ENCODE measurements at places on chromosomes 7 and 10.

DNA sequence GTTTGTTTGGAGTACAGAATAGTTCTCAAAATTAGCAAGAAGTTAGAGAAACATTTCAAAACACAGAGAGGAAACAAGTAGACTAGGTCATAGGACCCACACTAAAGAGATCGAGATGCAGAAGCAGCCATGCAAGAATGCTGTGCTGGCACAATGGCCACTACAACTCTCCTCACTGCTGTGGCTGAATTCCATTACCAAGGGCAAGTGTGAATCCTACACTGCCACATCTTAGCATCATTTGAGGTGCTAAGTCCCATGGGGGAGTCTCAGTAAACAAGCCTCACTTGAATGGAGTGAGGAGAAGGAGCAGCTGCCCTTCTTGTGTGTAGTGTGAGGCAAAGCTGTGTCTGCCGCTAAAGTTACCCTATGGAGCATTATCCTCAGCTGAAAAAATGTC, 56.7 kb downstream of the PCLO start:
- no peak for DNase-seq

GRCh38 chr7:14275356-14275755, 285.9 kb upstream of the ETV1 start:
- no peak for DNase-seq

DNA sequence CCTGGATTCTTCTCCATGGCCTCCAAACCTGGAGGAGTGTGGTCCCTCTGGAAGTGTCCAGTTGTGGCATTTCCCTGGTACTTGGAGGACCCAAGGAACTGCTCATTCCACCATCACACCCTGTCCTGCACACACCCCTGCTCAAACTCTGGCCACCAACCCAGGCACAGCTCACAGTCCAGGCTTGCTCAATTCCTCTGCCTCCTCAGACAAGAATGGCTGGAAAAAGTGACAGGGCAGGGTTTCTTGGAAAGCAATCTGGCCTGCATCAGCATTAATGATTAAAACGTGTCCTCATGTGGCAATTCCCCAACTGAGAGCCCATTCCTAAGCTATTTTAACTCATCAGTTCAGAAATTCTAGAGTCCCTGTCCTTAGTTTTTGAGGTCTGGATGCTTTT, 17.2 kb upstream of the TPST1 start:
- DNase-seq: peak; percentile 79

DNA sequence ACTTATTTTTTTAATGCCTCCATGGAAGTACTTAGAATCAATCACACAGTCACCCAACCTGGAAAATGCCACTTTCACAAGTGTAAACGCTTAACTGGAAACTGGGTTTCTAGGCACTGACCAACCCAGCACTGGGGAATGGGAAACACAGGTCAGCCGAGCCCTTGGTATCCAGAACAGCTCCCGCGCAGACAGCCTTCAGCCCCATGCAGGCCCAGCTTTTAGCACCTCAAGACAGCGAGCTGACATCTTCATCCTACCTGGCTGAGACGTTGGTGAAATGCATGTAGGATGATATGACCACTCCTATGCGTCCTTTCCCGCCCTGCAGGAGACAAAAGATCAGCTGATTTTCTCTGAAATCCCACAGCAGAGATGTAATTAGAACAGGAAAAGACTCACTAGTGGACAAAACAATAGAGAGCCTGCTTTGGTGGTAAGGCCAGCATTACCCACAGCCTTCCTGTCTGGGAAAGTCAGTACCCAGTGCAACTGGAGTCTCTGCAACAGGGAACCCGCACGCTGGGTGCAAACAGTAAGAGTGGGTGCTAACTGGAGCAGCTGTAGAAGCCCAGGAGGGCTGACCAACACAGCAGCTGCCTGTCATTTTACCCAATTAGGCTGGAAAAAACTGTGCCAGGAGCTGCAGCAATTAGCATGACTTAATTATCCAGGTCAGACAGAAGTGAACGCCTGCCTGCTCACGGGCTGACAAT, 153.7 kb downstream of the TNS3 start:
- no peak for DNase-seq

DNA sequence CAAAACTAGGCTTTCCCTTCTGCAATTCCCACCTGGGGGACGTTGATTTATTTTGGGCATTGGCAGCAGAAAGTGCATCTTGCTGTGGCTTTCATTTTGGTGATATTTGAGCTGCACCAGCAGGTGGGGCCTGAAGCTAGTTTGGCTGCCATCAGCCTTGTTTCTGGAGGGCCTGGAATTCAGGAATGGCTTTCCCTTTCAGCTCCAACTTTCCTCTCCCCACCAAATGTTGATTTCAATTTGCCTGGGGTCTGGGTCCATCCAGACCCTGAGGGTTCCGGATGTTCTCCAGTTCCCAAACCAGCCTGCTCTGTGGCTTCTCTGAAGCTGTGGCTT, 640.4 kb downstream of the TYW1 start:
- DNase-seq: no peak

DNA sequence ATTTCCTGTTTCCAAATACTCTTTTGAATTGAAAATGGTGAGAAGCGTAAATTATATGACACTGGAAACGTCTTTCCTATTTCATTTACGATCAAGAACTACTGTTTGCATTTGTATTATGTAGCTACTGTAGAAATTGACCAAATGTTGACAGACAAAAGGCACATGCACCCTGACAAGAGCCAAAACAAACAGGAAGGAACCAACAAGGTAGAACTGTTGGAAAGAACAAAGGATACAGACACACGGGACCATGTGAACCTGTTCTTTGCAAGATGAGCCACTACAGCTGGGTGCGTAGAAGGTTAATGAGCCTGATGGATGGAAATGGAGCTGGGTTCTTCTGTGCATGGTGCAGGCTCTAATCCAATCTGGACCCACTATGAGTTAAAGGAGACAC, 48.4 kb upstream of the FZD8 start:
- no peak for DNase-seq

GRCh38 chr7:14104861-14105260, 115.4 kb upstream of the ETV1 start:
- no peak for DNase-seq

GRCh38 chr7:142813226-142813625, 41.6 kb upstream of the EPHB6 start:
- peak; percentile 50 for DNase-seq

DNA sequence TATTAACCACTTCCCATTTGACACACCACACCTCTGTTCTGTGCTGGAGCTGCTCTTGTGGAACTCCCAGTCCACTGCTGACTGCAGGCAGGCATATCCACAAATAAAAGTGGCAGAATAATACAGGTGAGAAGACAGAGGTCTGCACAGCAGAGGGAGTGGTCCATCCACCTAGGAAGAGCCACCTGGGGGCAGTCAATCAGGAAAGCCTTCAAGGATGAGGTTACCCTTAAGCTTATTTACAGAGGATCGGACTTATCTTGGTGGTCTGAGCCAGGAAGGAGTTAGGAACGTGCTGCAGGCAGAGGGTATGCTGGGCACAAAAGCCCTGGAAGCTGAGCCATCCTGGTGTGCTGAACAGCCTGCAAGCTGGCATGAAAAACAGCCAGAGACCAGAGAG, 78.7 kb downstream of the FRMPD2 start:
- no peak for DNase-seq

DNA sequence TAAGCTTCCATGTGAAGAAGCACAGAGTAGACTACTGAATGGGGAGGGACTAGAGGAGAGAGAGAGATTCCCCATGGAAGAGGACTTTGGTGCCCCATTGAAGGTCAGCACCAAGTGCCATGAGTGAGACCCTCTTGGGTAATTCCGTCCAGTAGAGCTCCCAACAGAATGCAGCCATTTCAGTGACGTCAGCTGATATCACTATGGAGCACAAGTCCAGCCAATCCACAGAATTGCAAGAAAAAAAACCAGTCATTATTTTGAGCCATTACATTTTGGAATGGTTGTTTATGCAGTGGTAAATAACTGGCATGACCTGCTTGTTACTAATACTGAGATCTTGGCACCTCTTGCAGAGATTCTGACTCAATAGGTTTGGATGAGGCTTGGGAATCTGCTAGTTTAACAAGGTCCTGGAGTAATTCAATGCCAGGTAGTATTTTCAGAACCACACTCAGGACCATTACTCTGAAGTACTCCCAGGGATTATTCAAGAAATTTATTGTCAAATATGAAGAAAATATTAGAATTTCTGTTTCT, 52.6 kb upstream of the SP8 start:
- DNase-seq: no peak

DNA sequence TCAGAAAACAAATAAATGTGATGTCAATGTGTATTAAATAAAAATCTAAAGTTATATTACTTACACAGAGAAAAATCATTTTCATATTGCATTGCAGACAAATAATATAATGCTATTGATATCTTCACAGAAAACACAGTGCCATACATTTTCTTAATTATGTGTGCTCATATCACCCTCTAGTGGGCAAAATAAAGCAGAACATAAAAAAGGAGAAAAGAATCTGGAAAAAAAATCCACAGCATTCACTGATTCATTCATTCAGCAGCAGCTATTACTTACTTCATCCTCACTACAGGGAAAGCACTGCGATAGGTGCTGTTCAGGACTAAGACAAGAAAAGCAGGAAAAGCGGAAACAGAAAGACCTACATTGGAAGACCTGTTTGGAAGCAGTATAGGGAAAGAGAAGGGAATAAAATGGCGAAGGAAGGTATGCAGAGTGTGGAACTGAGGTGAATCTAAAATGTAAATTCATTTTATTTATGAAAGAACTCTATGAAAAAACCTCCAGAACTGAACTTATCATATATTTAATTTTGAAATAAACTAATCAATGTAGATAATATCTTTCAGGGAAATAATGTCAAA, 73.2 kb downstream of the POT1 start:
- peak; percentile 24 for DNase-seq

GRCh38 chr7:157925383-157925875, 588.6 kb downstream of the DNAJB6 start:
- no peak for DNase-seq

DNA sequence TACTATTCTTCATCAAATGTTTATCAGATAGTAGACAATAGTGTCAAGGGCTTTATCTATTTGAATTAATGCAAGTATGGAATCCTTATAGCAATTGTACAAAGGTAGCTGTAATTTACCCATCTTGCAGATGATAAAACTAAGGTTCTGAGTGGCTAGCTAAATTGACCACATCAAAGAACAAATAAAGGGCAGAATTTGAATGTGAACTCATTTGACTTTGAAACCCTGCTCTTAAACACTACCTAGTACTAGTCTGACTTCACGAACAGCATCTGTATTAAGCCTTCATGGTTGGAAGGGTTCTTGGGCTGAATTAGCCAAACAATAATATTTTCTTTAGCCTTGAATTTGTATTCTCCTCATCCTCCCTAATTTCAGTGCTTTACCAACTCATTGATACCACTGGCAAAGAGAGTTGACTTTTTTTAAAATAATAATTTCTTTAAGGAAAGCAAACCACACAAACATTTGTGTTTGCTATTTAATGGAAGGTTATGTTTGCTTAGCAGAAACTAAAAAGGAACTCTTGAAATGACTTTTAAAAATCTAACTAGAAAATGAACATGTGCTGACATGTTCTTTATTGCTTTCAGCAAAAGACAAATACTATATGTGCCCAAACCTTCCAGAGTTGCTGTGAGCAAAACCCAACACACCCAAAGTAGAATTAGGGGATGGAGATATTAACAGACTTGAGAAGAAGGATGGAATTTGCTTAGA, 322.6 kb downstream of the RNLS start:
- DNase-seq: no peak

- DNase-seq: no peak
These were observed 11.9 kb upstream of the FOXL3 start for GRCh38 chr7:278081-278480.

- no peak for DNase-seq
These were observed 64.5 kb upstream of the NFE2L3 start for GRCh38 chr7:26087321-26088091.

GRCh38 chr10:130109796-130110245, 809 bp downstream of the C10orf143 start:
- peak; percentile 74 for DNase-seq

DNA sequence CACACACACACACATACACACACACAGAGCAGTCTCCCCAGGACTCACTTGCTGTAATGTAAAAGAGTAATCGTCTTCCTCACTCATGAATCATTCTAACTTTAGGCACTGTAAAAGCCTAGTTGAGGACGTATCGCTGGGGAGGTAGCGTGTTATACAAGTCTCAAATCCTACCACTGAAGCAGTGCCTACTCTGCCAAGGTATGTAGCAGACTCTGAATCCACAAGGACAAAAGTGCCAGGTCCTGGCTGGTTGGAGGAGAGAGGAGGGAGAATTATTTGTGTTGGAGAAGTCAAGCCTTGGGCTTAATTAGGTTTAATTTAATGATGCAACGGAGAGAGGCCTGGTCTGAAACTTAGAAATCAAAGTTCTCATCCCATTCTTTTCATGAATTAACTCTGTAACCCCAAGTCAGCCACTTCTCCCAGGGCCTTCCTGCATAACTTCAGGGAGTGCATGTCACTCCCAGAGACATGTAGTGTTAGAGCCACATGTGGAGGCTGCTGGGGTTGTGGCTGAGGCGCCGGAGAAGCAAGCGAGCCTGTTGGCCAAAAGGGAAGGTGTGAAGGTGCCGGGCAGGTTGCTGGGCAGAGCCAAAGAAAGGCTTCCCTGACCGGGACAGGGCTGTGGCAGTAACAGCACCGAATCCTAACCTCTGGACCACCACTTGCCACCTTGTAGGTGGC, 36.7 kb downstream of the NKX2-3 start:
- DNase-seq: no peak

- DNase-seq: peak; percentile 56
These were observed 97.8 kb downstream of the CHST15 start for GRCh38 chr10:123995461-123996131.

- DNase-seq: no peak
These were observed 330.9 kb upstream of the ZNF32 start for GRCh38 chr10:43979551-43979950.

- DNase-seq: peak; percentile 56
These were observed 198.4 kb downstream of the DIP2C start for GRCh38 chr10:490891-491571.

DNA sequence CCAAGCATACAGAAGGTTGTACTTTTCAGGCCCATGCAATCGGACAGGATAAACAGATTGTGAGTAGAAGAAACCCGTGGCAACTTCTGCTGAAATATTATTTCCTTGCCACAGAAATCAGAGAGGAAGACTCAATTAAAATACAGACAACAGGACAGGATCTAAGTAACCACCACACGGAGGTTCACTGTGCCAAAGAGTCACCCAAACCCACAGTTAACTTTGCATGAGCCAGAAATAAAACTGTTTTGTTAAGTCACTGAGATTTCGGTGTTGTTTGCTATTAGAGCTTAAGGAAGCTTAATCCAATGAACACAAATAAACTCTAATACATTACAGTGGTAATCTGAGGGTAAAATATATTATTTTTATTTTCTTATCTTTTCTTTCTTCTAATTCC, 14.0 kb downstream of the PNPLA8 start:
- DNase-seq: no peak

GRCh38 chr10:28677888-28678686, 766 bp downstream of the BAMBI start:
- DNase-seq: no peak

- DNase-seq: peak; percentile 6
These were observed at the start of gene C10orf53 for GRCh38 chr10:49679480-49679893. C10orf53 (plus strand) TSS chr10:49679651; CDS start chr10:49679698, 47 bp downstream.

GRCh38 chr10:88954458-88955083, 2.0 kb upstream of the ACTA2 start:
- no peak for DNase-seq

GRCh38 chr10:106931159-106931852, 233.2 kb downstream of the SORCS1 start:
- DNase-seq: no peak
